ENCODE measurements at places on chromosomes 11 and 22.

DNA sequence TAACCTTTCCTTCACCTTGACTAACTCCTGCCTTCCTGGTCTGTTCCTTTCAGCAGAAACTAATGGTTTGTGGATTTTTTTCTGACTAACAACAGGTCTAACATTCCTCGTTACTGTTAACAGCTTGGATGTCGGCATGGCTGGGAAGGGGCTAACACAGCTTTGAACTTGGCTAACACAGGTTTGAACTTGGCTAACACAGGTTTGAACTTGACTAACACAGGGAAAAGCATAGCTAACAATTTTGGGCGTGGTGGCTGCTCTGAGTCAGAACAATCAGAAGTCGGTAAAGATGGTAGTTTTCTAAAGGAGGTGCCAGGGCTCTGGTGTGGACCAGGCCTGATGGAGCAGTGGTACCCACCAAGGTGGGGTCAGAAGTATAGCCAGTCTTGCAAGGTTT is 16.1 kb downstream of the MIAT start:
- DNase-seq, result no peak

GRCh38 chr11:2474059-2474901 is 29.5 kb downstream of the KCNQ1 start:
- no peak for DNase-seq

DNA sequence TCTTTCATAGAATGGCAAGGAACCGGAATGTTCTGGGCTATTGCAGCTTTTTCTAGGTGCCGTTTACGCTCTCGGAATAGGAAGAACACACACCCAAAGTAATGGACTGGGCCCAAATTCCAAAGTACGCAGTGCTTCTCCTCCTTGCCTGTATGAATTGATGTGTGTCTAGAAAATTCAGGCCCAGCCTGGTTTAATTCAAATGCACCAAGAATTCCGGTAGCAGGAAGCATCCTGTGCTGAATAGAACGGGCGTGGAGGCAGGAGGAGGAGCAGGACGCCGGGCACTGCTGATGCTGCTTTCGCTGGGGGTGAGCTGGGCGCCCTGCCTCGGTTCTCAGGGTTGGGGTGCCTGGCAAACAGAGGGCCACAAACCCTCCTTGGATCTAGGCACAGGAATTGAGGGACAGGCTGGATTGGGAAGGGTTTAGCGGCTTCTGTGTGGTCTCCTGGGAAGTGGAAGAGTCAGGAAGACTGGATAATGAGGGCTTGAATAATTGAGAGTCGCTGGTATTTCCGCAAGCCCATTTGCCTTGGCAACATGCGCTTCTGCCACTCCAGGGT is 2.0 kb downstream of the PARVB start:
- DNase-seq, result no peak

- DNase-seq, result no peak
Measured at GRCh38 chr22:46376908-46377524, 41.5 kb downstream of the TRMU start.

- DNase-seq, result no peak
Measured at GRCh38 chr11:46673713-46674462, 26.5 kb downstream of the ARHGAP1 start.

DNA sequence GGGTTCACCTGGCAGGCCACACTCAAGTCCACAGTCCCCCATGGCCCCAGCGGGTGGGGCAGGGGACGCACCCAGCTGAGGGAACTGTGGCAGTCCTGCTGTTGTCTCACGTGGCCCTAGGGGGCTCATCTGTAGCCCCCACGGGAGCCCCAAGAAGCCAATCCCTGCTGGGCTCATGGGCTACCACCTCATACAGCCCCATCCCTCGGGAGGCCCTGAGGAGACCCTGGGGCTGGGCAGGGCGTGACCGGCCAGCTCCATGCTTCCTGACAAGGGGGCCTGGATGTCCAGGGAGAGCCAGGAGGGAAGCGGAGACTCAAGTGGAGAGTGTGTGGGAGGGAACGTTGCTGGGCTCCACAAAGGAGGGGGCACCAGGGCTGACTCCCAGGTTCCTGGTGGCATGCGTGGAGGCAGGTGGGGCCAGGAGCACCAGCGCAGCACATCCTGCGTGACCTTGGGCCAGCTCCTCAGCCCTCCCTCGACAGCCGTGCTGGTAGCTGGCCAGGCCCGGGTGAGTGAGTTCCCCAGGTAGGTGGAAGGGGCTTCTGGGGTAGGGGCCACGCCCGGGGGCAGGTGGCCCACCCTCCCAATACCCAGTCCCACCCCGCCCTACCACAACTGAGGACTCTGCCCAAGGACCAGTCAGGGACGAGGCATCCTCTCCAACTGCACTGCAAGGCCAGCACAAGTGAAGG is 7.9 kb downstream of the RTN4R start:
- no peak for DNase-seq

- DNase-seq, result no peak
Measured at GRCh38 chr22:20440637-20441591, 3.3 kb upstream of the SCARF2 start.

DNA sequence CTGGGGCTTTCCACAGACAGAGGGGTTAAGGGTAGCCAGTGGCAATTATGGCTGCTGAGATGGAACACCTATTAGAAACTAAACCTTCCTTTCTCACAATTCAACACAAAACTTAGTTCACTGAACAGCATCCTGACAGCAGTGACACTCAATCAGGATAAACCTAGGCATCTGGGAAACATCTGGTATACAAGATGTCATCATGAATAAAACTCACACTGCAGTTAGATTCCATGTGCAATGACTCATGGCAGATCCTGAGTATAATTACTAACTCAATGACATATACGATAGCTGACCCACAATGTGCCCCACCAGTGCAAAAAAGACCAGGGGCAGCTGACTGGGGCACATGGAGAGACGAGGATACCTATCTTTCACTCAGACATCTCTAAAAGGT is 17.7 kb downstream of the RBFOX2 start:
- DNase-seq, result no peak

GRCh38 chr22:27151407-27151806 is 494.0 kb downstream of the MIAT start:
- DNase-seq, result peak; percentile 17

- DNase-seq, result no peak
Measured at GRCh38 chr11:86717817-86718501, 45.5 kb upstream of the ME3 start.

DNA sequence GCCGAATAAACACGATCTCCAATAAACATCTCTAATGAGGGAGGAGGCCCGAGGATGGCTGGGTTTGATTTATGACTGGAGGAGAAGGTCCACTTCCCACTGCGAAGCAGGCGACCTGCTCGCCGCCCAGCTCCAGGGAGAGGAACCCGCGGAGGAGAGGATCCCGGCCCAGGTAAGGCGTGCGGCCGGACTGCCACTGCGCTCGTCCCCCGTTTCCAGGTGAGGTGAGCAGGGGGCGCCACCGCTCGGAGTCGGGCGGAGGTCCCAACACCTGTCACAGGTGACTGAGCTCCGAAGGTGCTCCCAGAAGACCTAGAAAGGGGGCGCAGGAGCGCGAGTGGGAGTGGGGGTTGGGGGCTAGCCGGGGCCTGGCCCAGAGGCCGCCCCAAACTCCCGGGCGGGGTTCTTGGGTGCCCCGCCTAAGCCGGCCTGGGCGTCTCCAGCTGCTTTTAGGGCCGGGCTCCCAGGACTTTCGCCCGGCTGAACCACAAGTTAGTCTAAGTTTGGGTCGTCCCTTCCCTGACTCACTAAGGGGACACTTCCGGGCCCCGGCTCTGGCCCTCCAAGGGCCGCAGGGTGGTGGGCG is 5.4 kb upstream of the PAX6 start:
- no peak for DNase-seq

DNA sequence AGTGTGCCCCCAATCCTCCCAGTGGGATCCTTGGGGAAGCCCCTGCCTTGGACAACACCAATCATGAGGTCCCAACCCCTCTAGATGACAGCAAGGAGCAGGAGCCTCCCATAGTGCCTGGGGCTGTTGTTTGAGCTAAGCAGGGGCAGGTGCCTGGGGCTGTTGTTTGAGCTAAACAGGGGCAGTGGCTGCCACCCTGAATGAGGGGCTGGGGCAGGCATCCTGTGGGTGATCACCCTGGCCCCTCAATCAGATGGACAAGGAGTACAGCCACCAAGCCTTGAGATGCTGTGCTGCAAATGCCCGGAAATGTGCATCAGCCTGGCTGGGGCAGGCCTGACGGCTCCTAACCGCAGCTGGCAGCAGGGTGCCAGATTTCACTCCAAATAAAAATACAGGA is 66.7 kb downstream of the MYEOV start:
- no peak for DNase-seq

- DNase-seq, result no peak
Measured at GRCh38 chr11:133230431-133230830, 301.9 kb downstream of the OPCML start.

DNA sequence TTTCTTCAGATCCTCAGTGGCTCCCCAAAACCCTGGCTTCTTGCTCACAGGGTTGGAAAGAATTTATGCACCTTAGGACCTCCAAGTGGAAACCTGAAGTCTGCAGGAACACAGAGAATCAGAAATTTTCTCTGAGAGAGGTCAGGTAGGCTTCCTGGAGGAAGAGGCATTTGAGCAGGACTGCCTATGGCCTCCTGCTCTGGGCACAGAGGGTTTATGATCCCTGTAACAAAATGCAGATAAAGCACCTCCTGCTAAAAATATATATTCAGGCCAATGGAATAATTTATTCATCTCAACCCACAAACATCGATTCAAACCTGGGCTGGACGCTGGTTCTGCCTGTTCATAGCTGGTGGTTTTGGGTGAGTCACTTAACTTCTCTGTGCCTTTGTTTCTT is 68.1 kb upstream of the FGF3 start:
- no peak for DNase-seq

DNA sequence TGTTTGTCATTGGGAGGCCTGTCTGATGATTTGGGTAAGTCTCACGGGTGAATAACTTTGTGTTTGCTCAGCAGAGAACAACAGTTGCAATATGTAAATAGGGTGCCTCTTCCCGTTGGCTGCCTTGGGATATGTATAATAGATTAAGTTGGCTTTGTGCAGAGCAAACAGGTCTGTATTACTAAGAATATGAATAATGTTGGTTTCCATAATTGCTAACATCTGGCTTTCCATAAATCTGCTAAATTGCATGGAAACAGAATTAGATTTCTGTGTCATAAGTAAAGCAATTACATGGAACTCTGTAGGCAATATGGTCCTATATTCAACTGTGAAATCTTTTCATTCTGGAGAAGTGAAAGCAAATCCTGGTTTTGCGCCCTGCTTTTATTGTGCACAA is 636.0 kb upstream of the ANO5 start:
- no peak for DNase-seq

DNA sequence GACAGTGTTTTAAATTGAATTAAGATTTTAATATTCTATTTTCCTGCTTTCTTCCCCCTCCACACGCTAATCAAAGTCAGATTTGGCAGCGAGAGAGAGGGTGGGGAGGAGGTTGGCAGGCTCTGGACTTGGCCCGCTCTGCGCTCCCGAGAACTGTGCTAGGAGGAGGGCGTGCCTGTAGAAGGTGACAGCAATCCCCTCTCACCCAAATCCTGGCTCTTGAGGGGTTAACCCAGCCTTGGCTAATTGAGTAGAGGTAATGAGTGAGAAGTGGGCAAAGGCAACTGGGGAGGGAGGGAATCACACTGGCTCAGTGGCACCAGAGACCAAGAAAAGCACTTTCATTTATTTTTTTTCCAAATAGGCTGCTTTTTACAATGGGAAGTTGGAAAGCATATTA is 42.2 kb downstream of the BUD13 start:
- no peak for DNase-seq

GRCh38 chr11:1119604-1120146 is 38.1 kb upstream of the MUC5AC start:
- DNase-seq, result no peak

- DNase-seq, result no peak
Measured at GRCh38 chr11:117621226-117621625, 175.8 kb downstream of the DSCAML1 start.

Measured in WERI-Rb-1 (cell line).